ENCODE measurements at places on chromosomes 11 and 22.

- peak; percentile 76 for DNase-seq
Measured at GRCh38 chr11:29019960-29020683, 911.9 kb downstream of the METTL15 start.

DNA sequence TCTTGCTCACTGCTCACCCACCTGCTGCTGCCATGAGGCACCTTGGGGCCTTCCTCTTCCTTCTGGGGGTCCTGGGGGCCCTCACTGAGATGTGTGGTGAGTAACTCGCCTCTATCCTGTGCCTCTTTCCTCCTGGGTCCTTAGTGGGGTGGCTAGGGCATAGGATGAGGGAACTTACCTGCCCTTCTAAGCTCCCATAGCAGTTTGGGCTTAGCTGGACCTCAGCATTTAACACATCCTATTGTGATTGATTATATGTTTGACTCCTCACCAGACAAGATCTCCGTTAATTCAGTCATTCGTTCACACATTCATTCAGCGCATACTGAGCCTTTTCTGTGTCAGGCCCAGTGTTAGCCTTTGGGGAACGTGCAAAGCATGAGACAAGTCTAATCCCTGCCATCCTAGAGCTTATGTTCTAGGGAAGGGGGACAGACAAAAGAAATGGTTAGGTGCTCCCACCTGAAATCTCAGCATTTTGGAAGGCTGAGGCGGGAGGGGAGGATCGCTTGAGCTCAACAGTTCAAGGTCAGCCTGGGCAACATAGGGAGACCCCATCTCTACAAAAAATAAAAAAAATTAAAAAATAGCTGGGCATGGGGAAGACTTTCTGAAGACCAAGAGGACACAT is 441 bp downstream of the TCN2 start:
- DNase-seq, result no peak

DNA sequence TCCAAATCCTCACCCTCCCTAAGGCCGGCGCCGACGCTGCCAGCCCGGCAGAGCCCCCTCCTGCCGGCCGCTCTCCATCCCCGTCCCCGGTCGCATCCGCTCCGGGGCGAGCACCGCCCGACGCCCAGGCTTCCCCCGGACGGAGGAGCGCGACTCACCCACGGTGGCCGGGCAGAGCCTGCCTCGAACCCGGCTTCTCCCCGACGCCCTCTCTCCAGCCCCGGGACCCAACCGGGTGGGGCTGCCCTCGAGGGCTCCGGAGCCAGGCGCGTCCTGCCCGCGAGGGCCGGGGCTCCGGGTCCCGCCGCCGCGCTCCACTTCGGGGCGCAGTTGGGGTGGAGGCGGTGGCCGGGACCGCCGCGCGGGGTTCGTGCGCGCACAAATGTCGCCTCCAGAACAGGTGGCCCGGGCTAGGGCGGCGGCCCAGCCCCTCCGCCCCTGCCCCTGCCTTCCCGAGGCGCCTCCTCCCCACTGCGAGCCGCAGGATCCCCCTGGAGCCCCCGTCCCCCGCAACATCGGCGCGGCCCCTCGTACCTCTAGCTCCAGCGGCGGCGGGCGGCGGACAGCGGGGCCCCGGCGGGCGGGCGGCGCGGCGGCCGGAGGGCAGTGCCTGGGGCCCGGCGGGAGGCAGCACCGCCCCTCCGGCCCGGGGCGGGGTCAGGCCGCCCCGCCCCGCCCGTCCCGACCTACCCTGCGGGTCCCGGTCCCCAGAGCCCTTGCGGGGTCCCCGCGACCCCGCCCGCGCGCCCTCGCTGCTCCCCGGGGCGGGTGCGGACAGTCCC is at the start of gene A4GALT:
TSS of gene A4GALT (minus strand) at position 608 of the 782 bp plus-strand sequence. CDS start 26,919 bp downstream, outside the sequence.
- peak; percentile 19 for DNase-seq

GRCh38 chr22:37731804-37732471 is 35.1 kb downstream of the TRIOBP start:
- DNase-seq, result no peak

DNA sequence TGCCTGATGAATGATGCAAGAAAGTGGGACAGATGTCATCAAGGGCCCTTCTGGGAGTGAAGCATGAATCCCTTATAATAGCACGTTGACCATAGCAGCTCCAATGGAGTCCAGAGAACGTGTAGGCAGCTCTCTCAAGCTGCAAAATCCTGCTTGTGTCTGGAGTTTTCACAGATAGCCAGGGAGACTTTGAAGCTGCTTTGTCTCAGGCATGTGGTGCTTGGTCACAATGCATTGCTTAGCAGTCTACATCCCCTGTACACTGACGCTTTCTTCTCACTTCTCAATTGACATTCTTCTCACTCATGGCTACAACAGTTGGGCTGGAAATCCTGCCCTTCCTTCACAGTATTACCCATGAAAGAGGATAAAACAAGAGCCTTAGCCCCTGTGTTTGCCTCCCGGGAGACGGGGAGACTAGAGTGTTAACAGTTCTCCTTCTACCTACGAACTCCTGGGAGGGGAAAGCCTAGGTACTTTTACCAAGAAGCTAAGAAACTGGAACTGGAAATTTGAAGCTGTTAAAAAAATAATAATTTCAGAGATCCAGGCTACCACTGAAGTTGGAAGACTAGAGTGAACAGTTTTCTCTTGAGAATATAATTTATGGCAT is 20.7 kb upstream of the MMP7 start:
- no peak for DNase-seq

GRCh38 chr11:73645121-73645969 is 1.0 kb upstream of the PLEKHB1 start:
- no peak for DNase-seq

DNA sequence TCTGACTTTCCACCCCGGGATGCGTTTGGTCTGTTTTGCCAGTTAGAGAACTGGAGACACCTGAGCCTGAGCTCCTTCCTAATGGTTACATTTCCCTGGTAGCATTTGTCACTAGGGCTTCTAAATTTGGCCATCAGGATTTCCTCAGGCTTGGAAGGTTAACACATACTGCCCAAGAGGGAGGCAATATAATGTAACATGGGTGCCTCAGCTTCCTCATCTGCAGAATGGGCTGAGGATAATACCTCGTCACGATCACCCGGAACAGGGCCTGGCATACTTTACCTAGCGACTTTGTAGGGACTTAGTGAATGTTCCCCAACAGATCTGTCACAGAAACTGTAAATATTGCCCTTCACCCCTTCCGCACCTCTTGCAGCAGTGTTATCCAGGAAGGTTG is 11.3 kb downstream of the IL17RA start:
- DNase-seq, result no peak

- no peak for DNase-seq
Measured at GRCh38 chr11:100594320-100594719, 92.8 kb upstream of the ARHGAP42 start.

All from EL (cell line).